ENCODE measurements at places on chromosomes 7 and 10.

- no peak for DNase-seq
Observed at GRCh38 chr7:147136352-147136751, 1019.8 kb downstream of the CNTNAP2 start.

DNA sequence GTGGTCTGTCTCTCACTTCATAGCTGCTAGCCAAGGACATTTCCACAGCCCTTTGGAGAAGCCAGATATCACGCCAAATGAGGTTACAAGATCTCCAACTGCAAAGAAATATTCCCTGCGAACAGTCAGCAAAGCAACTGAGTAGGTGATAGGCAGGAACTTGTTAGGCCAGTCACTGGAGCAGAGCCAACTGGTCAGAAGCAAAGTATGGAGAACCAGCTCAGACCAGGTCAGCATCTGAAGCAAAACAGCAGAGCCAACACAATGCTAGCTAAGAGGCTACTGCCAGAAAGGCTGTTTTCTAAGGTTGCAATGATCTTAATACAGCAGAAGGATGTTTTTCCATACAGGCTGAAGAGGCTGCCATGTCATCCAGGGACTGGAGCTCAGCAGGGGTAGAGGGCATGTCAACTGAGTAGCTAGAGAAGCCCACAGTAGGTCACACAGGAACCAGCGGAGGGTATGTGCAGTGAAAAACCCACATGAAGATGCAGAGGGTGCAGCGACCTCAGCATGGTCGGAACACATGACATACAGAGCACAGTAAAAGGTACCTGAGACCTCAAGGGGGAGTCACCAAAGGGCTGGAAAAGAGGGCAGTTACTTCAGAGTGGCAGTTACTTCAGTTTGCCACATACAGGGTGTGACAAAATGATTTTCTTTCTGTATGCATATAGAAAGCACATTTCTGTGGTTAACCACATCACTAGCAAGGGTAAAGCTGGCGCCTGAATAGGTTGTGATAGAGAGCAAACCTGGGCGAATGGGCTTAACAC lies 8.9 kb downstream of the SEC31B start:
- no peak for DNase-seq

- no peak for DNase-seq
Observed at GRCh38 chr10:87878664-87879459, 15.4 kb downstream of the PTEN start.

DNA sequence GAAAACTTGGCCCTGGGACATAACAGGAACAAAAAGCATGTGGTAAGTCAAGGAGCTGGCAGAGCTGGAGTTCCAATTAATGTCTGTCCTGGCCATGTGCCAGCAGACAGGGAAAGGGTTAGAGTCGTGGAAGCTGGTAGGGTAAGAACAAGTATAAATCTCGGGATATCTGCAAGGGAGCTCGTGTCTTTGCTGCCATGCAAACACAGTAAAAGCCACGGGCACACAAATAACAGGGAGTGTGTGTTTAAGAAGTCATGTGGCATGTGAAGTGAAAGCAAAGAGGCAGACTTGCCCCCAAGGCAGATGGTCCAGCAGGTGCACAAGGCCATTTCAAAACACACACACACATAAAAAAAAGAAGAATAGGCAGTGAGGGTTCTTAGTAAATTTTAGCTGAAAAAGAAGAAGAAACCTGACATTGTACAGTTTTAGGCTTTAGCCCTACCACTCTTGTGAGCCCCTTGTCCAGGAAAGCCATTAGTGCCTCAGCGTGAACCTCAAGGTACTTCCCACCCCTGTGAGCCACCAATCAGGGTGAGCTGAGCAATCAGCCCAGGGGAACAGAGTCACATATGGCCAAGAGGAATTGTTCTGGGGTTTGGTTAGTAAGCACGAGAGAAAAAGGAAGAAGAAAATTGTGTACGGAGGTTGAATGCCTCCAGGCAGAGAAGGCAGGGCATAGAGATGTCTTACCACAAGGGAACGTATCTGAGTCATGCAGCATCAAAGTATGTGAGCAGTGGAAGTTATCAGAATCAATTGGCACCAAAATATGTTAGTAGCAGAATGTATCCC lies 32.8 kb upstream of the ARHGAP12 start:
- no peak for DNase-seq

DNA sequence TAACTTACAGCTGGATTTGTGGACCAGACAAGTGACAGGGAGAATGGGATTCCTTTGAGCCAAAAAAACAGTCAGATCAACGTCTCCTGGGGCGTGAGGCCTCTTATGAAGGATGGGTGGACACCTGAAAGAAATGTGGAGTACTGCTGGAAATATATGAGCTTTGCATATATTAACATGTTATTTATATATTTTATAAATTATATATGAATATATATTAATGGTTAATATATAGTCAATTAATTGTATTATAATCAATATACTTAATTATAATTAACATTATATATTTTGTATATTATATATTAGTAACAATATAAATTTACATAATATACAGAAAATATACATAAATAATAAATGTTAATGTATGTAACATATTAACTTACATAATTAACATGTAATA lies 57.5 kb downstream of the CACNB2 start:
- no peak for DNase-seq

DNA sequence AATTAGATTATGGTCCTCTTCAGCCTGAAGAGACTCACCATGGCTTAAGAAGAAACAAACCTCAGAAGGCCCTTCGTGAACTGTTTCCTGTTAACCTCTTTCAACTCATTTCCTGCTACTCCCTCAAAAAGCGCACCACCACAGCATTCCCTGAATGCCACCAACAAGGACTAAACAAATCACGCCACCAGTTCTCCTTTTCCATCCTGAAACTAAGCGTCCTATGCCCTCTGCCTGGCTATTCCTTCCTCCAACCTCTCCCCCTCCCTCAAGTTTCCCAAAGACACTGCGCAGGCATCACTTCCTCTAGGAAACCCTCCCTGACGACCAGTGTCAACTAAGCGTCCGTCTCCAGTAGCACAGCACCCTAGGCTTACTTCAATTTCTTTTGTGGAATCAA lies 12.0 kb downstream of the YWHAG start:
- DNase-seq: no peak

DNA sequence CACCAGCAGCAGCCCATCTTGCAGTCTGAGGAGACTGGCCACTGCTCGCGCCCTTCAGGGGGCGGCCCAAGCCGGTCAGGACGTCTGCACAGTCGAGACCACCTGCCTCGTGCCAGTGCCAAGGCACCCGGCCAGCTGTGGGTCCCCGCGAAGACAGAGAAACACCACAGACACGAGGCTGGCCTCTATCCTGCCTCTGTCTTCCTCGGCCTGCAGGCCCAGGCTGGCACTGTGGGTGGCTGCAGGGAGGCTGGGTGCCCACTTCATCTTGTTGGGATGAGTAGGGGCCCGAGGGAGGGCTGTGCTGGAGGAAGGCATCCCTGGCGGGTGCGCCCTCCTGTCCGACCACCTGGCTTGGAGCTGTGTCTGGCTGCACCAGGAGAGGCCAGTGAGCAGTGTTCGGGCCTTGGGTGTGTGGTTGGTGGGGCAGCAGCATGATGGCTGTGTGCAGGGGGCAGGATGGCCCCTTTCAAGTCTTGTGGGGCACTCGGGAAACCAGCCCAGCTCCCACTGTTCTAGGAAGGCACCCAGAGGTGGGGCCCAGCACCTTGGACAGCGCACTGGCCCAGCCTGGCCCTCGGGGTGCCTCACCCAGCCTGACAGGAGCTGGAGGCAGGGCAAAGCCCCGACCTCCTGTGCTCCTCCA lies 7.3 kb downstream of the DPYSL4 start:
- no peak for DNase-seq

DNA sequence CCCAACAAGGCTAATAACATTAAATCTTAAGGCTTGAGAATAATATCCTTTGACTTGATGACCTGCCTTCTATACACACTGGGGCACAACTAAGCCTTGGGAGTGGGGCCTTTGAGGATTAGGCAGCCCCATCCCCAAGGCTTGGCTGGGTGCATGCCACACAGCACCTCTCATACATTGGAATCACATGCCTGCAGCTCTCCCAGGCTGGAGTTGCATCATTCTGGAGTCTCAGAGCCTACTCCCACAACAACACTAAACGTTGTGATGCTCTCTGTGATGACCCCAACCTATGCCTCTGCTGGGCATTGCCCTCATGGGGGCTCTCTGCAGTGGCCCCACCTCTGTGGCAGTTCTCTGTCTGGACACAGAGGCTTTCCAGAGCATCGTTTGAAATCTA lies 31.9 kb upstream of the SGCE start:
- no peak for DNase-seq

DNA sequence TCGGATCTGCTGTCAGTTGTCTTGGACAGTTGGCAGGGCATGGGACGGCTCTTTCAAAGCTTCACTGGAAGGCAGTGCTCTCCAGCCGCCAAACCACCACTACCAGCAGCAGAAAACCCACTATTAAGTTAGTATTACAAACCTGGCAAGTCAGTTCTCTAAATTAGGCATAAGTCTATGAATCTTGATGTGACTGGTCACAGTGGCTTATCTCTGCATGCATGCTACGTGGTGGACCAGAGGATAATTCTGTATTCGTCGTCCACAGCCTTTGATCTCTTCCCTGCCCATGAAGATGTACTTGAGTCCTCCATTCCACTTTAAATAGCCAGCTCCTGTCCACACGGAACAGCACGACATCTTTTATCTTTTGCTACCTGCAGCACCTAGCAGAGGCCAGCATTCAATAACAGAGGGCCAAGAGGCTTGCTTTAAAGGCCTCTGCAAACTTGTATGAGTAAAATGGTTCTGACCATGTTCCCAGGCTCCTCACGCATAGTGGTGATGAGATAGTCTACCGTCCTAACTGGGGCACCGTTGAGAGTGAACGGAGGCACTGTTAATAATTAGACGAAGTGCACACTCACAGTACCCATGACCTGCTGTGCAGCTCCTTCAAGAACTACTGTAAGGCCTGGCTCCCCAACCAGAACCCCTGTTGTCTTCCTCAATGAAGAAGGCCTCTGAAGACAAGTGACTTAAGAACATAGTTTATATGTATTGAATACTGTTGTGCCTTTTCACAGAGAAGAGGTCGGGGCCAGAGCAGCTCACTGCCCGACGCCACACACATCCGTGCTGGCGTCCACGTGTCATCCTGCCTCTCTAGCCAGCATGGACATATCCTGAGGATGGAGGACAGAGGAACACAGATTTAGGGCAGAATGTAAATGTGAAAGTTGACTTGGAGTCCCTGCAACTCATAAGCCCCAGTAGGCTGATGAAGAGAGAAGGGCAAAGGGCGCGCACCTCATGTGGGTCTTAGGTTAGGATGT lies 1.0 kb downstream of the GPR146 start:
- DNase-seq: no peak

DNA sequence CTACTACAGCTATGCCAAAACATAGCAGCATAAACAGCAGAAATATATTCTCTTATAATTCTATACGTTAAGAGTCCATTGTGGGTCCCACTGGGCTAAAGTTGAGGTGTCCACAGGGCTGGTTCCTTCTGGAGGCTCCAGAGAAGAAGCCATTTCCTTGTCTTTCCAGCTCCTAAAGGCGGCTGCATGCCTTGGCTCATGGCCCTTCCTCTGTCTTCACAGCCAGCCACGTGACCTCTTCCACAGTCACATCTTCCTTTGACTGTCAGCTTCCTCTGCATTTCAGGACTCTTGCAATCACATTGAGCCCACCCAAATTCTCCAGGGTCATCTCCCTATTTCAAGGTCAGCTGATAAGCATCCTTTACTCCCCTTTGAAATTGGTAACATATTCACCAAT lies 17.2 kb downstream of the NACAD start:
- no peak for DNase-seq

DNA sequence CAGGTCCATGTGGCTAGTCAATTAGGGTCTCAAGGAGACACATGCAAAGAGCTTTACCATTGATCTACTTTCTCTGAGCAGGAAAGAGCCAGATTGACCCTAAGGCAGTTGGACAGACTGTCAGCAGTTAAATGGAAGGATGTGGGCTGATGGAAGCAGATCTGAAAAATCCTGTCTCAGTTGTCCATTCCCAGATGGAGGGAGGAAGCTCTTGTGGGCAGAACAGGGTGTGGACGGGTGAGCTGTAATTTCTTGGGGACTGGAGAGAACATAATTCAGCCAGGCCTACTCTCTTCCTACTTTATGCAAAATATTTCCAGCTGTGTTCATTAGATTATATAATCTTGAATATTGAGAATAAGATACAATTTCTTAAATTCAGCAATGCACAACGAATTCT lies 163.6 kb downstream of the GNAT3 start:
- DNase-seq: no peak

DNA sequence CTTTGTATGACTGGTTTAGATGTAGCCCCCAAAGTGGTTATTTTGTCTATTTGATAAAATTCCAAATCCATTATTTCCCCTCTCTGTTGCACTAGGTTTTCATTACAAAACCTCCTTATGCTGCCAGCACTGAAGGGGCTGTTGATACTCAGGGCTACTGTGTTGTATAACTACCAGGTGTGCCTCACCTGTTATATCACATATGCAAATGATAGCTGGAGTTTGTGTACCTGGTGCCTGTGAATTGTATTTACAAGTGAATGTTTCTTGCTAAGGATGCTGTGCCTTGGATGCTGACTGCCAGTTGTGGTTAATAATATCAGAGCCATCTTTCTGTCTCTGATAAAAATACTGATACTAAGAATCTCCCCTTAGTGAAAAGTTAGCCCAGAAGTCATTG lies 84.8 kb upstream of the CCDC6 start:
- no peak for DNase-seq

DNA sequence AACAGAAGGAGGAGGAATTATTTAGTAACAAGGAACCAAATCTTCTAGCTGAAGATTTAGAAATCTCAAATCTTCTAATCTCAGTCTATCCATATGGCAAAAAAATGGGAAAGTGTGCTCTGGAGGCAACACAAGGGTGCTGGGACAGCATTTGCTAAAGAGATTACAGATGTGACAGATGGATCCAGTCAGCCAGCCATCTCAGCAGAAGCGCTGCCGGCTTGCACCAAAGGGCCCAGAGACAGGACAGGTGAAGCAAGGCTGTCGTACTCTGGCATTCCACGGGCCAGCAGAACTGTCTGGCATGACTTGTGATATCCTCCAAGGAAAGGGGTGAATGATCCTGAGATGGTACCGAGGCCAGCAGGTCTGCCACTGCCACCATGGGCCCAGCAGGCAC lies 45.7 kb upstream of the GJD4 start:
- no peak for DNase-seq

DNA sequence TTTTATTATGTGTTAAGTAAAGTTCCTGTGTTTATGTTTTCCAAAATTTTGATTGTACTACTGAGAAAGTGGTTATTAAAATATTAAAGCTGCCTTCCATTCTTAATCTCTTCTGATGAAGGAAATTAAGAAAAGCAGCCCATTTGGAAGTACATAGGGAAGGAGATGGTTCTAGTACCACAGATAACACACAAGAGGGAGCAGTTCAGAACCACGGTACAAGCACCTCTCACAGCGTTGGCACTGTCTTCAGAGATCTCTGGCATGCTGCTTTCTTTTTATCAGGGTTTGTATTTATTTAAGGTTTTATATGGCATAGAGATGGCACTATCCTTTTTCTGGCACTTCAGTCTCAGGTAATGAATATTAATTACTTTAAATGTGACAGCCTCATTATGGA lies 111.6 kb downstream of the PHTF2 start:
- no peak for DNase-seq

All from activated B cell treated with CpG ODN at 0.5 μM for 24 hours (primary cell).